Amniotic epithelial cell (primary cell): ENCODE measurements at places on chromosomes 12 and 14.

GRCh38 chr14:34043627-34044372, 92.9 kb upstream of the EGLN3 start:
- no peak for DNase-seq

DNA sequence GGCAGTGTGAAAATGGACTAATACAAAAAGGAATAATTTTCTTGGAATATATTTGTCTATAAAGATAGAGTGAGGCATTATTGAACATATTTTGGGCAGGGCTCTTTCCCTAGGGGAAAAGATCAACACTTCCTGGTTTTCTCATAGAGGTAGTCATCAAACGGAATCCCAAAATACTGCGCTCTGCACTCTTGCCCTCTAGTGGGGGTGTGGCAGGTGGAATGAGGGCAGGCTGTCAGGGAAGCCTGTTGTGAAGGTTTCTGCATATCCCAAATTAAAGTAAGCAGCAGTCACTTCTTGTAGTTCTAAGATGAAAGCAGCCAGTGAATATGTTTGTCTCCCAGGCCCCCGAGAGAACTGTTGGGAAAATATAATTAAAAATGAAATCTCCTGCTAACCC, 666.8 kb upstream of the TMEM132C start:
- no peak for DNase-seq

GRCh38 chr12:47039756-47040155, 39.7 kb upstream of the PCED1B start:
- no peak for DNase-seq

GRCh38 chr14:77023001-77023996, 5.2 kb downstream of the IRF2BPL start:
- peak; percentile 51 for DNase-seq

DNA sequence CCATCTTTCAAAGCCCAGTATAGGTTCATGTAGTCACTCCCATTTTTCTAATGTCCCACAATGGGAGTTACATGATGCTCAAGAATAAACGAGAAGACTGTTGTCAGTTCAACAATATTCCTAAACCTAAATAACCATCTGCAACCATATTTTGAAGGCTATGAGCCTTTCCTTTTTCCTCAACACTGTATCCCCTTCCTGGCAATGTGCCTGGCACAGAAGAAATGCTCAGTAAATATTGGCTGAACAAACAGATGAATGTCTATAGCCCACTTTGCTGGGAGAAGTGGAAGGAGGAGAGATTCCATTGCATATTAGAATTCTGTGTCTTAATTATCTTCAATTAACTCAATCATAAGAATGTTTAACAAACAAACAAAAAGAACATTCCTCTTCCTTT, 6.1 kb downstream of the ARMH4 start:
- no peak for DNase-seq

GRCh38 chr14:38252066-38252710, 3.7 kb downstream of the CLEC14A start:
- no peak for DNase-seq

- DNase-seq, result no peak
Measured at GRCh38 chr12:11630046-11630706, 19.3 kb upstream of the ETV6 start.

DNA sequence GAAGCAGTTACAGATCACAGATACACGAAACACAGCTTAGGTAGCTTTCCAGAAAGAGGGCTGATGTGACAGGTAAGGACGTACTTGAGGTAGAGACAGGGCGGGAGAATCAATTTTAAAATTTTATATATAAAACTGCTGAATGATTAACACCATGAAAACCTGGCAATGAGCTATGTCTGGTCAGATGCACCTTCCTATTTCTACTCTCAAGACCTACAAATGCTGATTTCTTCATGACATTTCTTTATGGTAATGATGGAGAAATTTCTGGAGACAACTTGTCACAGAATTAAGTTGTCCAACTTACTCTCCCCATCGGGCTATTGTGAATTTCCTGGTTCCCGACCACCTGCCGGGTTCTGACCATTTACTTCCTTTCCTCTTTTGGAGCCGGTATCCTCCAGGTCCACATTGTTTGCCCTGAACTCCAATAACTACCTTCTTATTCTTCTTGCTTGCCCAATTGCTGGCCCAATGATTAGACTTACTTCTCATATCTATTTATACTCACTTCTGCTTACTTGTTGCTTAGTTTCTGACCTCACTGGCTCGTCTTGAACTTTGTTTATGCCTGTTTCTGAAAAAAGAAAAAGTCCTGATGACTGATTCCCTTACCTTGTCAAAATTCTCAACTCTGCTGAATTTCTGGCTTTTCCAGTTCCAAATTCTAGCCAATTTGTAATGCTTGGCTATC, 12.8 kb upstream of the ATP2B1 start:
- no peak for DNase-seq

DNA sequence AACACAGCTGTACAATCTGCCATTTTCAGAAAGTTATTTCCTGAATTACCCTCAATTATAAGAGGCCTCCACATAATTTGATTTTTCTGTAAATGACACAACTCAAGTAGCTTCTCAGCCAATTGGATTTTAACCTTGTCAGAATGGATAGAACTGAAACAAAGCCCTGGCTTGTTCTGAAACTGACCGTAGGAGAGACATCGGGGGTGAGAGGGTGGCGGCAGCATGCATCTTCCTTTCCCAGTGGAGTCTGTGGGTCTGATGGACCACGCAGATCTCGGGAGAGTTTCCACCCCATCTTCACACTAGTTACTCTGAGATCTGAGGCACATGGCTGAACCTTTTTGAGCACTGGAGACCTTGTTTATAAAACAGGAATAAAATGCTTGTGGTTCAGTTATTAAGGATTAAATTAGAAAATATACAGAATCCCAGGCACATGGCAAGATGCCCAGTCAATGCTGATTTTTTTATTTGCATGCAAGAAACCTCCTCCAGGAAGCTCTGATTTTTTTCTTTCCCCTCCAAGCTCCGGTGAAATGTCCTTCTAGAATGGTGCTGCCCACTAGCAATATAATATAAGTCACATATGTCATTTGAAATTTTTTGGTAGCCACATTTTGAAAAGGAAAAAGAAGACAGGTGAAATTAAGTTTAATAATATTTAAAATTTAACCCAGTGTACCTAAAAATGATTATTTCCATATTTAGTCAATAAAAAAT, 153.9 kb downstream of the CHST11 start:
- DNase-seq, result no peak

DNA sequence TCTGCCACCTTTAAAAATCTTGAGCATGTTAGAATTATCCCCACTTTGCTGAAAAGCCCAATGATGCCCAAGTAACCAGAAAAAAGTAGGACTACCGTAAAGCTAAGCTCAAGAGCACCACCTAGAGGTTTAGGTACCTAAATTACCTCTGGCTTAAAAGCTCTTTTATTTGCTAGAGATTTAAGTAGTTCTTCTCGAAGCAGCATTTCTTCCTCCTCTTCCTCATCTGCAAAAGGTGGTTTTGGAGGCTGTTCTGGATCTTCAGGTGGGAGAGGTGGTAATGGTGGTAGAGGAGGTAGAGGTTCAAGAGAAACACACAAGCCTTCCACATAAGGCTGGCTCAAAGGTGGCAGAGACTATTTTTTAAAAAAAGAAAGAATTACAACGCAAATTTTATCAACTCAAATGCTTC, 26.9 kb downstream of the ZFC3H1 start:
- peak; percentile 76 for DNase-seq

- no peak for DNase-seq
Measured at GRCh38 chr12:52806169-52806811, 7.6 kb downstream of the KRT4 start.

GRCh38 chr14:104512771-104513640, 66.6 kb upstream of the C14orf180 start:
- DNase-seq, result no peak

GRCh38 chr14:80663541-80663940, 278.0 kb downstream of the CEP128 start:
- DNase-seq, result no peak

DNA sequence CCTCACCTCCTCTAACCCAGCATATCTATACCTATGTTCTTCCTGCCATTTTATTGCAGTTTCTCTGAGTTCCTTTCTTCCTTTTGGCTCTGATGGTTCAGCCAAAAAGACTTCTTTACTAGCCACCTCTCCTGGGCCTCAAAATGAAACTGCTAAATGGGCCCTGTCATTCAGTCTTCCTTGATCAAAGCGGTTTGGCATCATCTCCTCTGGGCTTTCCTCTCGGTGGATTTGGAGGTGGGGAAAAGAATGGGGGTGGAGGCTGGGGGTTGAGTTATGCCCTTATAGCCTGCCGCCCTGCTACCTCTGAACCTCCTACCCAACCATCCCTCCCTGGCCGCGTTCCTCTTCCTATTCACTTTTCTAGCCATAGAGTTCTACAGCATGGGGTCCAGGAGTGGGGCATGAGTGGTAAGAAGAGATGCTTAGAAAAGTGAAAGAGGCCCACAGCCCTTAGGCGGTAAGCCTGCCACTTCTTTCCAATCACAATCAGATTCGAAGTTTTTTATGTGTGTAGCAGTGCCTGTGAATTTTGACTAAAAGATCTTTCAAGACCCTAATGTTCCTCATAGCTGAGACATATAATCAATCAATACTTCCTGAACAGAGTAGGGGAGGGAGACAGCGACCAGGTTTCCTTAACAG, 2.5 kb downstream of the AJUBA start:
- peak; percentile 15 for DNase-seq

DNA sequence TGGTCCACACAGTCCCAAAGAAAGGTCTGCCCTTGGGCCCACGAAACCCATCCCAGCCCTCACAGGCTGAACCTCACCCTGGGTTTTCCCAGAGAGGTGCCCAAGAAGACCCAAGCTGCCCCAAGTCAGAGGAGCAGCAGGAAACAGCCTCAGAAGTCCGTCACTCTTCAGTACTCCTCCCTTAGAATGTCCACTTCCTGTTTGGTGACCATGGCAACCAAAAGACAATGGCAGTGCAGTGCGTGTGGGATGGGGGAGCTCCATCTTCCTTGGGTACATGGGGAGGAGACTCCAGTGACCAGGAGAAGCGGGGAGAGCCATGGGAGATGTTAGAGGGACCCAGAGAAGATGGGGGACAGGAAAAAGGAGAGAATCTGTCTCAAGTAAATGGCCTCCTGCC, 11.3 kb downstream of the SELPLG start:
- DNase-seq, result no peak

DNA sequence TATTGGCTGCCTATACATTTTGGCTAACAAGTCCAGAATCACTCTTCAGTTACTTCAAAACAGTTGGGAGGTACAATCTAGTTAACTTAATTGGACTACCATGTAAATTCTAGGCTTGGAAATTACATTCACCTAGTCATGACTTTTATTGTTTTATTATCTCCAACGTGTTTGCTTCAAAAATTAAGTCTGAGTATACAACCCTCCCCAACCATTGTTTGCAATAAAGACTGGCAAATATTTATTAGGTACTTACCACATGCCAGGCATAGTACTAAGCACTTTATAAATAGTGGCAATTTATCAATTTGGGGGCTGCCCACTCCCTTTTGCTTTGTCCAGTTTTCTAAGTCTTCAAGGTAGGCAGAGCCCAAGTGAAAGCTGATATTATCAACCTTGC, 30.3 kb downstream of the TXNDC16 start:
- DNase-seq, result no peak

DNA sequence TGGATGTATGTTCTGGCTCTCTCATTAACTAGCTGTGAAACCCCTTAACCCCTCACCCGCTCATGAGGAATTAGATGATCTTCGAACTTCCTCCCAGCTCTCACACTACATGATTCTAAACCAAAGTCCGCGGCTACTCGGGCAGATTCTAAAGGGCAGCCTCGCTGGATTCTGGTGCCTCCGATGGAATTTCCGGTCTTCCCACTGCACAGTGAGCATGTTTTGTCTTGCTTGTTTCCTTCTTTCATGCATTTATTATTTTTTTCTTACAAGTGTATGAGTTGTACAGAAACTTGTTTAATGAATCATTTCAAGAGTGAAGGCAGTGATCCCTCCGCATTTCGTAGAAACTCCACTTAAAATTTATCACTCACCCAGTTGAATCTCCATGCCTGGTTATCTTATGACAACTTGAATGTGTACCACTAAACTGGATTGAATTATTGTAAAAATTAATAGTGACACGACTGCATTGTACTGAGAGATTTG, 4.5 kb upstream of the HCAR3 start:
- DNase-seq, result peak; percentile 67

DNA sequence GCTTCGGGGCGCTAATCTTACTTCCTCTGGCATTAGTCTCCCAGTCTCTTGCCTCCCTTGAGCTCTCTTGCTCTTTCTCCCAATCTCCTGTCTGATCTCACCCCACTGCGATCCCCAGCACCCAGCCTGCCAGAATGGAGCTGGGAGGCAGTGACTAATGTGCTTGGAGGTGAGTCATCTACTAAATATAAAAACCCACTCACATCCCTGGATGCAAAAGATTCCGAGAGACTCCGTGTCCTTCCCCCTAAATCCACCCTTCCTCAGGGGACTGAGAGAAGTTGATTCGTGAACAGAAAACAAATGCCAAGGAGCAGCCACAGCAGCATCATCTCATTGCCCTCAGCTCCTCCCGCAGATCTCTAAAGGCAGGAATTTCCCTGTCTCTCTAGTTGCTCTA, 45.7 kb upstream of the KCNA5 start:
- peak; percentile 34 for DNase-seq

GRCh38 chr12:11838403-11838802, 188.9 kb downstream of the ETV6 start:
- no peak for DNase-seq

- DNase-seq, result peak; percentile 73
Measured at GRCh38 chr14:71855399-71856036, 76.7 kb upstream of the RGS6 start.

- DNase-seq, result no peak
Measured at GRCh38 chr12:202081-202731, 11.8 kb downstream of the SLC6A12 start.

DNA sequence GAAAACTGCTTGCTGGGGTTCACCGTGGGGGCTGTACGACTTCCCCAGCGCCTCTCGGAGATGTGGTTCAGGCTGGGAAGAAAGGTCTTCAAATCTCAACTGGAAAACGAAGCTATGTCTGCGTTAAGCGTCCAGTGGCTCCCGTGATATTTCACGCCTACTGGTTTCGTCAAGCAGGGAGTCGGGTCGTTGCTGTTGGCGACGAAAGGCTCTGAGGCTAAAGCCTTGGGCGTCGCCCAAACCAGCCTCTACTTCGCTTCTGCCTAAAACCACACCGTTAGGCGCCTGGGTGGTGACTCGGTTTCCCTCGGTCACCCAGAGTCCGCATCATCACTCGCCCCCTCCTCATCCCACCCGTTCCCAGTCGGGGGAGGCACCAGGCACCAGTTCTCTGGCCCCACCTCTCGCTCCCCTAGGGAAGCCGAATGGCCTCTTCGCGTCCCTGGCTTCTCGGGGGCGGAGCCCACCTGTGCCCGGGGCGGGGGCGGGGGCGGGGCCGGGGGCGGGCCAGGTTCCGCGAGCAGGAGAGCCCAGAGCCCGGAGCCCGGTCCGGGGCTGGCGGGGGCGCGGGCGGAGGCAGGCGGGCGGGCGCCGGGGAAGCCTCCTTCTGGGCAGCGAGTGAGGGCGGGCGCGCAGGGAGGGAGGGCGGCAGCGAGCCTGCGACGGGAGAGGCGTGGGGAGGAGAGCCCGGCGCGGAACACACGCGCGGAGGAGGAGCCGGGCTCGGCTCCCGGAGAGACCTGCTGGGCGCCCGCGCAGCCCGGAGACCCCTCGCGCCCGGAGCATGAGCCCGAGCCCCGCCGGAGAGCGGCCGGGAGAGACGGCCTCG, at the start of gene B4GALNT3:
B4GALNT3 (plus strand) TSS at position 510 of the 829 bp plus-strand sequence. CDS start 438 bp downstream, outside the sequence.
- DNase-seq, result no peak
